Activated CD4-positive, alpha-beta T cell treated with anti-CD3 and anti-CD28 coated beads for 4 hours (primary cell): ENCODE measurements at places on chromosomes 4 and X.

GRCh38 chr4:140875746-140876452 lies 119.7 kb upstream of the TBC1D9 start:
- no peak for DNase-seq

- no peak for DNase-seq
Measured at GRCh38 chrX:70405003-70405402, 18.1 kb upstream of the GDPD2 start.

DNA sequence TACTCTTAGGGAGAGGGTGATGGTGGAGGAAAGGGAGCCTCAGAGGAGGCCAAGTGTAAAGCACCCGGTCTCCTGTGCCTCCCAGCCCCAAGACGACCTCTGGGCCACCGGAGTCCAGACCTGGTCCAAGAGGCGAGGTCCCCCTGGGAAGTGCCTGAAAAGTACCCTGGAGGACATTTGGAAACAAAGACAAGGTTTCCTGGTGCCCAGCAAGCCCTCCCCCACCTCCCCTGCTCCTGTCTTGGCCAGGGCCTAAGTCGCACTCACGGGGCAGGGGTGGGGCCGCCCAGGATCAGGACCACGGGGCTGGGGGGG lies 532 bp upstream of the SH3BP2 start:
- no peak for DNase-seq

- no peak for DNase-seq
Measured at GRCh38 chrX:47515941-47516665, 33.1 kb upstream of the ZNF41 start.

DNA sequence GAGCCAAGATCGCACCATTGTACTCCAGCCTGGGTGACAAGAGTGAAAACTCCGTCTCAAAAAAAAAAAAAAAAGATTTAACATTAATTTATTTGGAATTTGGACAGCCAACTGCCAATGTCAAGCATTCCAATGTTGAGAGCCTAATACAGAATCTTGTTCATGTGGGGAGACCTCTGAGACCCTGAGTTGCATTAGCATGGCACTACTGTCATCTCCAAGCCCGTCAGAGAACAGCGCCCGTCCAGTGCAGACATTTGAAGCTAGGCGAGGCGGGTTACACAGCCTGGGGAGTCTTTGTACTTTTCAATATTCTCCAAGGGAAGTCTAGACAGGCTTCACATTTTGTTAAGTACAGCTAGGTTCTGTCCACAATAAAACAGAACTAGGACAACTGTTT lies 126.7 kb downstream of the CHRNA9 start:
- DNase-seq: no peak

DNA sequence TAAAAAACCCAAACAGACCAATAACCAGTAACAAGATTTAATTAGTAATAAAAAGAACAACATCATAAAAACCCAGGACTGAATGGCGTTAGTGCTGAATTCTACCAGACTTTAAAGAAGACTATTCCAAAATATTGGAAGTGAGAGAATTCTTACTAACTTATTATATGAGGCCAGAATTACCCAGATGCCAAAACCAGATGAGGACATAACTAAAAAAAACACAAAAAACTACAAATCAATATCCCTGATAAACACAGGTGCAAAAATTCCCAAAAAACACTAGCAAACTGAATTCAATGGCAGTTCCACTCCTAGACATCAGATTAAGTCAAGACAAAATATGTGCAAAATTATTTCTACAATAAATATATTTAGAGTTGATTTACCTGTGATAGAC lies 400.1 kb upstream of the PABPC4L start:
- no peak for DNase-seq

GRCh38 chr4:121651597-121651996 lies 45.2 kb downstream of the ANXA5 start:
- no peak for DNase-seq

GRCh38 chr4:87204559-87204958 lies 15.9 kb downstream of the KLHL8 start:
- DNase-seq: no peak

DNA sequence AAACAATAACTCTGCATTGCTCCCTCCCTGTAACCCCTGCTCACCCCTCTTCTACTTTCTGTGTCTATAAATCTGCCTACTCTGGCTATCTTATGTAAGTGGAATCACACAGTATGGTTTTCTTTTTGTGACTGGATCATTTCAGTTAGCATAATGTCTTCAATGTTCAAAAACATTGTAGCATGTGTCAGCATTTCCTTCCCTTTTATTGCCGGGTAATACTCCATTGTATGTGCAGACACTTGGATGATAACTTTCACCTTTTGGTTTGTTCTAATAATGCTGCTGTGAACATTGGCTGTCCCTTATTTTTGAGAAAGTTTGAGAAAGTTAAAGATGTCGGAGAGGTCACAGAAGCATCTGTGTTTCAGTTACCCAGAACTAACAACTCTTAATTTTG lies 60.6 kb upstream of the TLR2 start:
- DNase-seq: no peak

DNA sequence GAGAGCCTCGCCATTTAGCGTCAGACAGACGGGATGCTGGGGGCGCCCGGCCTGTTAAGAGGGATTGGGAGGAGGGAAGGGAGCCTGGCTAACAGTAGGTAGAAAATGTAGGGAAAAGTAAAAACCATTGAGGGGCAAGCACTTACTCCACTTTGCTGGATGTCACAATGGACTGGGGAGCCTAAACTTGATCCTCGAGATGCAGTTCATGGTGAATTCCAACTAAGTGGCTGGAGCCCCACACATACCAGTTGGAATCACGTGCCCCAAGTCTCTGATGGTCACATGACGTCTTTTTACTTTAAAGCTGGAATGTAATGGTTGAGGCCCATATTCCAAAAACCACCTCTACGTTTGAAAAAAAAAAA lies 1.5 kb downstream of the PLS3 start:
- no peak for DNase-seq

- DNase-seq: no peak
Measured at GRCh38 chrX:100946299-100946927, 17.7 kb upstream of the XKRX start.

DNA sequence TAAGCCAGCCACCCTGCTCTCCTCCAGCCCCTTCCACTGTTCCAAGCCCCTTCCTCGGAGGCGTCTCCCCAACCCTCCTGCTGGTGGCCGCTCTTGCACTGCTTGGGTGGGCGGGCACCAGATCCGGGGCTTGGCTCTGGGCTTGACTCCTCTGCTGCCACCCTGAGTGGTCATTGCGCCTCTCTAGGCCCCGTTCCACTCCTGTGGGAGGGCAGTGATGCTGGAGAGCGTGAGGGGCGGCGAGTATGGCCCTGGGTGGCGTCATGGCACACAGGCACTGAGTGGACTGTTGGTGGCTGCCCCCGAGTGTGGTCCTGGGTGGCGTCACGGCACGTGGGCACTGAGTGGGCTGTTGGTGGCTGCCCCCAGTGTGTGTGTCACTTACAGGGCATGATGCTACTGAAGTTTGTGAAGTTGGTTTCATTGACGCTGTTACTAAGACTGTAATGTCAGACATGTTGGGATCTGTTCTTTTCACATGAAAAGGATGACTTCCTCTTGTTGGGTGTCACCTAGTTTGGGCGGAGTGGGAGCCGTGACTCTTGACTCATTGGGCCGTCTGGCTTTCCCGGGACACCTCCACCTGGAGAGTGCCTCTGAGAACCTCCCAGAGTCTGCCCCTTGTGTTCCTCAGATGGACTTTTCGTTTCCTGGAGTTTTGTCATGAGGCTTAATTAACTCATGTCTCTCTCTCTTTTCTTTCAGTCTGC lies 55.9 kb upstream of the HGFAC start:
- no peak for DNase-seq

DNA sequence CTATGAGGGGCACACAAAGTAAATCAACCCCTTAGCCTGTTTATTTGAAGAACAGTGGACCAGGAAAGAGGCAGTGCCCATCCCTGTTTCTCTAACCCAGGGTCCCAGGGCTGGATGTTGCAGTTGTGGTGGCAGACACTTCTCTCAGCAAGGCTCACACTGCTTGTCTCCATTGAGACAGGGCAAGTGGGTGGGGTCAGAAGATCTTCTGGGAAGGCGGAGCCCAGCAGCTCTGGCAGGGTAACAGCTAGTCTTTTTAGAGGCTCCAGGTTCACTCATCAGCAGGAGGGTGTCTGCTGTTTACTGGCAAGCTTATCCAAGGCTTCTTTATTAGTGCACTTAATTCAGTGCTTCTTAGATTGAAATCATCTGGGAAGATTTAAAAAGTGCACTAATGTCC lies 659.8 kb upstream of the DIPK2B start:
- no peak for DNase-seq

- DNase-seq: no peak
Measured at GRCh38 chr4:104302731-104303130, 192.0 kb downstream of the CXXC4 start.

DNA sequence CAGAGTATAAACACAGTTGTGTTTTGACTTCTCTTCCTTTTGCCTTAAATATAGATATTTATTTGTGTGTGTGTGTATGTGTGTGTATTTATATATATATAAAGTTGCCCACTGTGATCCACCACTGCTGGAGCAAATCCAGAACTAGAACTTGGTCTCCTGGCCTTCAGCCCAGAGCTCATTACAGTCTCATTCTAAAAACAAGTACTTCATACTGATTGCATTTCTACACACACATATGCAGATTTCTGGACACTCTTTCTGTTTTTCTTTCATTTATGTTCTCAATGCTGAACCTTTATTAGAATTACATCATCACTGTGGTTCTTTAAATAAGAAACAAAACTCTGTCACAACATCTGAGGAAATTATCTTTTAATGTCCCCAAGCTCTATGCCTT lies 381 bp downstream of the TXK start:
- no peak for DNase-seq

DNA sequence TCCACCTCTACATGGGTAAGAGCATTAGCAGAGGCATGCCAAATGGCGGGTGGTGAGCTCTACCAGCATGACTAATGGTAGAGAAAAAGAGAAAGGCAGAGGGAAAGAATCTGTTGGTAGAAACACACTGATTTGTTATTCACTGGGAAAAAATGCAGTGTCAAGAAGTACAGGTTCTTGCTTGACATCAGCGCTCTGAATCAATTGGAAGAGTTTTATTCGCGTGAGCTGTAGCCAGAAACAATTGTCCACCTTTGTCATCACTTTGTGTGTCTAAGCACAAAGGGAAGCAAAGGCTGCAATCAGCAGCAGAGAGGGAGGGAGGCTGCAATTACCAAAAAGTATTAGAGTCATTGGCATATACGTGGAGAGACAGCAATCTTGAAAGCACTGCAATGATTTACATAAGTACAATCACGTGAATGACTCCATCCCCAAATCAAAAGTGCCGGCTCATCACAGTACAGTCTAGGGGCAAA lies 67.7 kb upstream of the HS3ST1 start:
- DNase-seq: no peak

- DNase-seq: no peak
Measured at GRCh38 chr4:77742054-77742453, 77.1 kb downstream of the CNOT6L start.

- no peak for DNase-seq
Measured at GRCh38 chr4:183639291-183639690, 19.7 kb downstream of the RWDD4 start.

DNA sequence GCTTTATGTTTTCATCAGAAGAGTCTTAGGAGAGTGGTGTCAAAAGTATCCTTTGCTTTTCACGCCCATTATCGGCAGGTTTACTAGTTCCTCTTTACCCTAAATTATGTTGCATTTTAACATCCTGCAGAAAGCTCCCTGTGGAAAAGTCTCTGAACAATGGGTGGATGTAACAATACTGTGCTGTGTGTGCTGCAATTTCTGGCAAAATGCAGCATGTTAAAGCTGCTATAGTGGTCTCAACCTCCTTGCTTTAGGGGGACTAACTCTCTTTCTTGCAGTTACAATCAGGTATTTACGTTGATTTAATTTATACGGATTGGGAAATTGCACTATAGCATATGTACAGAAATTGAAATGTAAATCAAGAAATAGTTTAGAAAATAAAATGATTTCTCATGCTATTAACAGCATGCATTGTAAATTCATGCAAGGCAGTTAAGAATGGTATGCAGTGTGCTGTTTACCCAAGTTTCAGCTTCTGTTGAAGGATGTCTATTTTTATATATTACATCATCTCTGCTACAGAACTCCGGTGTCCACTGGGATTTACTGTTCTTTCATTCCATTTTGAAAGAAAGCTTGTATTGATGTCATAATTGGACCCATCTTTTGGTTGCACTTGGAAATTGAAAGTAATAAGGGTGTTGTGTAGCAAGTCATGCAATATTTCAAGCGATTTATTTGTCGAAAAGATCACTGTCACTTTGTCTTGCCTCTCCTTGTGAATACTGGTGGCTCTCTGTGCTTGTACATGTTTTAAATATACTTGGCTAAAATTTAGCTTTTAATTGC lies 145.7 kb downstream of the RAPGEF2 start:
- DNase-seq: no peak

- no peak for DNase-seq
Measured at GRCh38 chrX:96655947-96656623, 28.6 kb upstream of the DIAPH2 start.

DNA sequence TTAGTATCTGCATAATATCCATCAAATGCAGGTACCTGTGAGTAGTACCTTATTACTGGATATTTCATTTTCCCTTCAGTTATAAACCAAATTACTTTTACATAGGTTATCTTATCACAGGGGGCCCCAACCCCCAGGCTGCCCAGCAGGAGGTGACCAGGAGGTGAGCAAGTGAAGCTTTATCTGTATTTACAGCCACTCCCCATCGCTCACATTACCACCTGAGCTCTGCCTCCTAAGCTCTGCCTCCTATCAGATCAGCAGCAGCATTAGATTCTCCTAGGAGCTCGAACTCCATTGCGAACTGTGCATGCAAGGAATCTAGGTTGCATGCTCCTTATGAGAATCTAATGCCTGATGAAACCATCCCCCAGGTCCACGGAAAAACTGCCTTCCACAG lies 6.3 kb downstream of the PRSS12 start:
- DNase-seq: no peak

DNA sequence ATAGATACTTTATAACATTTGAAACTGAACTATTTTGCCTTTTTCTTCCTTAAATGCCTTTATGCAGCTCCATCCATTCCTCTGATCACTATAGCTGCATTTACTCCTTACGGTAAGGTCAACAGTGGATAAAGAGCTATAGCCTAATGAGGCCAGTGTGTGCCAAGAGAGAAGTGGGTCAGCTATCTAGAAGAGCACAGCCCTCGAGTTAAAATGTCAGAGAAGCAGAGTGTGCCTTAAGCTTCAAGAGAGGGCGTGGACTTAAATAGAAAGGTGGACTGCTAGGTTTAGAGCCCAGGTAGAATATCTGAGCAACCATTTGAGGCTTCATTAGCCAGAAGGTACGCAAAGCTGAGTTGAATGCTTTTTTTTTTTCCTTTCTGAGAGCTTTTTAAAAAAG lies 347.4 kb downstream of the BMPR1B start:
- no peak for DNase-seq
